Cortex of kidney (tissue), 1 donor: ENCODE measurements at places on chromosomes 3 and 15.

DNA sequence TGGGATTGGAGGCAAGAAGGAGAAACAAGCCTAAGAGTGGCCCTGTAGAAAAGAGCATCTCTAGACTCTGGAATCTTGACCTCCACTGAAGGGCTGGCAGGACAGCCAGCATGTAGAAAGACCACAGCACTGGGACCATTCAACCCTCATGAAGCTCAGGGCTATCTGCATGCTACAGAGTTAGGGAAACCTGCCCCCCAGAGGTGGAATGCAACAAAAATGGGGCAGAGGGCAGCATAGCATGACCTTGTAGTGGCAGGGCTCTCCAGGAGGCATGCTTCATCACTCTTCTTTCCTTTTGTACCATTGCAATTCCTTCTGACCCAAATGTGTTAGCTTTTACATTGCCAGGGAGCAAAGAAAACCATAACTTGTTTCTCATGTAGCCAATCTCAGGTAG lies 445.4 kb downstream of the EPHB1 start:
- no peak for DNase-seq

DNA sequence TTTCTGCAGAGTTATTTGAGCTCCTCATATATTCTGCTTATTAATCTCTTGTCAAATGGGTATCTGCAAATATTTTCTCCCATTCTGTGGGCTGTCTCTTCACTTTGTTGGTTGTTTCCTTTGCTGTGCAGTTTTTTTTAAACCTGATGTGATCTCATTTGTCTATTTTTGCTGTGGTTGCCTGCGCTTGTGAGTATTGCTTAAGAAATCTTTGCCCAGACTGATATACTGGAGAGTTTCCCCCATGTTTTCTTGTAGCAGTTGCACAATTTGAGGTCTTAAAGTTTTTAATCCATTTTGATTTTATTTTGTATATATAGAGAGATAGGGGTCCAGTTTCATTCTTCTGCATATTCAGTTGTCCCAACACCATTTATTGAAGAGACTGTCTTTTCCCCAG lies 102.3 kb downstream of the POLQ start:
- no peak for DNase-seq

GRCh38 chr3:101848326-101848725 lies 988 bp upstream of the NFKBIZ start:
- no peak for DNase-seq

DNA sequence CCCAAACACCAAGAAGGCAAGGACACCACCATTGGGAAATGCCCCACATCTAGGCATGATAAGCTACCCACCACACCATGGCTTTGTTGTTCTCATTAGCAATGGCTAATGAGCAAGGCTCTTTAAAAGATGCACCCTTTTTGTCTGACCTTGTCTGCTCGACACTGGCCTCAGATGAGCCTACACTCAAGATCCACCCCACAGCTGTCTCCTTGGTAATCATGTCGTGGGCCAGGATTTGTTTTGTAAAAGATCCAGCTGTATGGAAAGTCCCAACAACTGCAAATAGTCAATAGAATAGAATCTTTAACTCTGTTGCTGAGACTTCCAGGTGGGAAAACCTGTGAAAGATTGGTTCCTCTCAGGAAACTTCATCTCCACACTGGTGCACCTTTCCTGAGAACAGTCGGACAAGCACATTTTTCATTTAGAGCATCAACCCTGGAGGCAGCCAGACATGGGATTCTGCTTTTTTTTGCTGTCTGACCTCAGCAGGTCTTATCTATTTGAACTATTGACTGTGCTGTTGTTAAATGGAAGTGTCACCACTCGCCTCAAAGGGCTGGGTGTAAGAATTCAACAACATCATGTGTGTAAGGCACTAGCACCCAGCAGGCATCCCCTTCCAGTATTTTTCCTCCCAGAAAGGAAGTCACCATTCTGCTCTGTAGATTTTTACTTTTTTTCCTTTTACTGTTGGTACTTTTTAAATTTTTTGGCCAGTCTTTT lies 35.5 kb downstream of the DUT start:
- no peak for DNase-seq

DNA sequence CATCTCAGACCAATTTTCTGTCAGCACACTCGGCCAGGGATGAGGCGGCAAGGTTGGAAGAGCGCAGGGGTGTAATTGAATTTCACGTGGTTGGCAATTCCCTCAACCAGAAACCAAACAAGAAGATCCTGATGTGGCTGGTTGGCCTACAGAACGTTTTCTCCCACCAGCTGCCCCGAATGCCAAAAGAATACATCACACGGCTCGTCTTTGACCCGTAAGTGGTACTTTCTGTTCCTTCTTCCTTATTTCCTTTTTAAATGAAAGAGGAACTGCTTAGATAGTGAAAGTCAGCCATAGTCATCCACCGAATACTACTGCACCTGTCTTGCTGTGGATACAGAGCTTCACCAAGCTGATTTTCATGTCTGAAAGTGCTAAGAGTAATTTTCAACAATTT lies 60.1 kb downstream of the SGO1 start:
- no peak for DNase-seq

DNA sequence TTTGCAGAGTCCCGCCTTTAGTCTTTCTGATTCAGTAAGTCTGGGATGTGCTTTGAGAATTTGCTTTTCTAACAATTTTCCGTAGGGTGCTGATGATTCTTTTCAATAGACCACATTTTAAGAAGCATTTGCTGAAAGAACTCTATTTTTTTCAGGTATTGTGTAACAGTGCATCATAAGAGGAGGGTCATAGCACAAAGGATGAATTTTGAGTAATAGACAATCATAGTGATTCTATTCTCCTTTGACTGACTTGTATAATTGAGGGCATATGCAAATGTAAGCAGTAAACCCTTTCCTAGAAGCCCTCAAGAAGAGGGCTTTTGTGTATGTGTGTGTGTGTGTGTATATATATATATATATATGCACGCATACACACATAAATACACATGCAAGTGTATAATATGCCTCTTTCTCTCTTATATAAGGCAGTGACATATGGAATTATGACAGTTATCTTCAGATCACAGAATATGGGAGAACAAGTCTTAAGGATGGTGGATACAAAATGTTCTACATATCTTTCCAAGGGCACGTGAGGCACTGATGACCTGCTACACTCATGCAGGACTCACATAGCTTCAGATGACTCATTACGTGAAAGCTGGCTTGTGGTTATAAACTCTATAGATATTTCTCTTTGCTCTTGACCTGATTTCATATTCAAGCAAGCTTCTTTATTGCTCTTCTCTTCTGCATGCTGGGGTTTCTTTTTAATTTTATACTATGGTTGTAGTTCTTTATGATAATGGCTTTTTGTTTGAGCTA lies 6.5 kb upstream of the PLSCR1 start:
- no peak for DNase-seq
